Epithelial cell of esophagus (primary cell): ENCODE measurements at places on chromosomes 7 and 10.

GRCh38 chr10:103823706-103824272 lies 31.6 kb downstream of the SH3PXD2A start:
- no peak for DNase-seq

DNA sequence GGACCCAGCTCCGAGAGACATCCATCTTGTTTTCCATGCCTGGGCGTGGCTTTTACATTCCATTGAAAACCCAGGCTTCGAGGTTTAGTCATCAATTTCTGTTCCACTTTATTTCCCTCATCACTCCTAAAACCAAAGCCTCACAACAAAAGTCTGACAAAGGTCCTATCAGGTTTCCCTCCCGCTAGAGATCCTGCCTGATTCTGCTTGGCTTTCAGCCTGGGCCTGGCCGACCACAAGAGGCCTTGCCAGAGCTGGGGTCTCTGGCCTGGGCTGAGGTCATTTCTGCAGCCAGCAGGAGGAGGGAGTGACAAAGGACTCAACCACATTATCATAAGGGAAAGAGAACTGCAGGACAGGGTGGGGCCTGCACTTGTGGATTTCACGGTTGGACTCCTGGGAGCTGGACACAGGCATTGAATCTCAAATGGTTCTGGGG lies 167.0 kb downstream of the FANK1 start:
- DNase-seq: peak; percentile 73

DNA sequence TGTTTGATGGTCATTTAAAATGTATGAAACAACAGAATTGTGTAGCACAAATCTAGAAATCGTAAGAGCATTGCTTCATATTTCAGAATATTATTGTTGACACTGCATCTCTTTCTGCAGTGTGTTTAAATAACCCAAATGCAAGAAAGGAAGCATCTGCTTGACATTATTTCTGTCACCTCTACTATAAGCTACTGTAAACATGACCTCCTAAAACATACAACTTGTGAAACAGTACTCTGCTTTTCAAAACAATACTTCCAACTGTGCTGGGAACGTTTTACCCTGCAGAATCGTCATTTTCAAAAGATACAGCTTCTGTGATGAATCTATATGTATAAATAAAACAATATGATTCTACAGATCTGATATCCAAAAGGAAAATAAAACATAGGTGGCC lies 82.0 kb downstream of the RNF133 start:
- DNase-seq: no peak

GRCh38 chr7:128031901-128032604 lies 816 bp upstream of the LRRC4 start:
- peak; percentile 92 for DNase-seq

DNA sequence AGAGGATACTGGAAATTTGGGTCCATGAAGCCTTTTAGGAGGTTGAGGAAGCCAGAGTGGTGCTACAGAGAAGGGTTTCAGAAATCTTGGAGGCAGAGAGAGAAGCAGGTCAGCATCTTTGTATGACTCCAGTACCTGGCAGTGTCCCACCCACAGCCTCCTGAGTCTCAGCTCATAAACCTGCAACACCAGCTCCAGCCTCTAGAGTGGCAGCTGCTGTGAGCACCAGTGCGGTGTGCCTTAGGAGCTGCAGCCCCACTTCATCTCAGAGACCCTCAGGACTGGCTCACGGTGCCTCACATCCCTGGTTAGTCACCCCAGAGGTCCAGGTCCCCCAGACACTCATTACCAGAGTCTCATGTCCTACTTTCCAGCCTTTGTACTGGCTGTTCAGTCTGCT lies 84.8 kb upstream of the PRKAR2B start:
- DNase-seq: peak; percentile 4

DNA sequence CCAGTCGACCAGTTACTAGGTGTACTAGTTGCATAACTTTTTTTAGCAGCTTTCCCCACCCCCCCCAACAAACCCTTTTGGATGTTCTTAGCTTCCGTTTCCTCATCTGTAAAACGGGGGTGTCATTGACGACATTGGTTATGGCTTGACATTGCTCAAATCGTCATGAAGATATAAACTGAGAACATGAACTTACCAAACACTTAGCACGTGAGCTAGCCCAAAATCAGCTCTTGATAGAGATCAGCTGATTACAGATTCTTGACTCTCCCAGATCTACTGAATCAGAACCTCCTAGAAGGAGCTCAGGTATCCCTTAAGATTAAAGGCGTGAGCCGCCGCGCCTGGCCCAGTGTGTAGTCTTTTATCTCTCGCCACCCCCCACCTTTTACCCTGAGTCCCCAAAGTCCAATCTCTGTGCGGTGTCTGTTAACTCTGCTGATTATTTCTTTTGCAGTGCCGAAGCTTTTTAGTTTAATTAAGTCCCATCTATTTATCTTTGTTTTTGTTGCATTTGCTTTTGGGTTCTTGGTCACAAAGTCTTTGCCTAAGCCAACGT lies 1.0 kb upstream of the GNA12 start:
- DNase-seq: no peak

DNA sequence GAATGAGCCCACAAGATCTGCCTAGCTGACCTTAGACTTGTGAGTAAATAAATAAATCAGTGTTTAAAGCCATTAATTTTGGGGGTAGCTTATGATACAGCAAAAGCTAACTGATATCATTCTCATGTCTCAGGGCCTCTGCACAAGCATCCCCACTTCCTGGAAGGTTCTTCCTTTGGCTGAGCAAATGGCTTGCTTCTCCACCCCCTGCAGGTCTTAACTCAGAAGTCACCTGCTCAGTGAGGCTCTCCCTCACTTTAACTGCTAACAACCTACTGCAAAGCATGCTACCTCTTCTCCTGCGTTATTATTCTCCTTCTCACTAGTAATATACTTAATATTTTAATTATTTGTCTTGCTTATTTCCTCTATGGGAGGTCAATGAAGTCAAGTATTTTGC lies 167.3 kb downstream of the TPK1 start:
- no peak for DNase-seq

- DNase-seq: no peak
These were observed 167.7 kb upstream of the TCF7L2 start for GRCh38 chr10:112782200-112782907.

GRCh38 chr10:74808501-74808900 lies 17.9 kb upstream of the KAT6B start:
- DNase-seq: no peak

- DNase-seq: no peak
These were observed 253.6 kb downstream of the KCNMA1 start for GRCh38 chr10:77383861-77384553.

DNA sequence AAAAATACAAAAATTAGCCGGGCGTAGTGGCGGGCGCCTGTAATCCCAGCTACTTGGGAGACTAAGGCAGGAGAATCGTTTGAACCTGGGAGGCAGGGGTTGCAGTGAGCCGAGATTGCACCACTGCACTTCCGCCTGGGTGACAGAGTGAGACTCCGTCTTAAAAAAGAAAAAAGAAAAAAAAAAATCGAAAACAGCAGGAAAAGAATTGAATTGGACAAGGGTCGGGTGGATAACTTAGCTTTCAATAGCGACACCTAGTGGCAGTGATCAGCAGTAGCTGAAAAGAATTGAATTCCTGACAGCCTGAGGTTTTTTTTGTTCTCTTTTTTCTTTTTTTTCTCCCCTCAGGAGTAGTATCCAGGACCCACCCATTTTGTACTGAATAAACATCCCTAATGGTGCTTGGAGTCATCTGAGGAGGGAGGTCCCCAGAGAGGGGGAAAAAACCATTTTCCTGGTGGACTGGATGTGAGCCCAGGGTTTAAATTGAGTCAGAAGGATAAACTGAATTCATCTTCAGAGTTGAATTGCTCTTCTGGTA lies 55.1 kb downstream of the CYCS start:
- peak; percentile 69 for DNase-seq

DNA sequence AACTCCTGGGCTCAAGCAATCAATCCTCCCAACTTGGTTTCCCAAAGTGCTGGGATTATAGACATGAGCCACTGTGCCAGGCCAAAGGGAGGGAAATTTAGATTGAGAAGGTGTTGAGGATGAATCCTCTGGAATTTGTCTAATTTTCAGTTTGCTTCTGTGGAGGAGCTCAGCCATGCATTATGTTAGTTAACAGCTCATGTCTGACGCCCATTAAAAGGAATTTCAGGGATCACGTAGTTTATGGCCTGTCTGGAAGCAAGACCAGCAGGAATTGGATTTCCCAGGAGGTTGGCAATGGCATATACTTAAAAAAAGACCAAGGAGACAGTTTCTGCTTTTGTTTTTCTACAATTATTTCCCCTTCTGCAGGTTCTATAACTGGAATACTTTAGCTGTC lies 165.7 kb downstream of the OTUD1 start:
- DNase-seq: no peak

DNA sequence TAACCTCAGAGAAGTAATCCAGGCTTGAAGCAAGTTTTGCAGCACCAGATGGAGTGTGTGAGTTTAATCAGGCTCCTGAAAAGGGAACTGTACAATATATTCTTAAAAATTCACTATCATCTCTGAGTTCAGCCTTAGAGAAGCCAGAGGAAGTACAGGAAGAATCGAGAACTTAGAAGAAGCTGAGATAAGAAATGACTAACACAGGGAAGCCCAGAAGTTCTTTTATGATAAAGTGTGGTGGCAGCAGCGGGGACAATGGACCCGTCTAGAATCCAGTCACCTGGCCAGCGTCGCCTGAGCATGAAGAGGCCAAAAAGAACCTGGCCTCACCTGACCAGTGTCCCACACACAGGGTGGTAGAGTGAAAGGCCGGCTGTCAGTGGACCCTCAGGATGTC lies 161.0 kb downstream of the USP6NL start:
- no peak for DNase-seq

DNA sequence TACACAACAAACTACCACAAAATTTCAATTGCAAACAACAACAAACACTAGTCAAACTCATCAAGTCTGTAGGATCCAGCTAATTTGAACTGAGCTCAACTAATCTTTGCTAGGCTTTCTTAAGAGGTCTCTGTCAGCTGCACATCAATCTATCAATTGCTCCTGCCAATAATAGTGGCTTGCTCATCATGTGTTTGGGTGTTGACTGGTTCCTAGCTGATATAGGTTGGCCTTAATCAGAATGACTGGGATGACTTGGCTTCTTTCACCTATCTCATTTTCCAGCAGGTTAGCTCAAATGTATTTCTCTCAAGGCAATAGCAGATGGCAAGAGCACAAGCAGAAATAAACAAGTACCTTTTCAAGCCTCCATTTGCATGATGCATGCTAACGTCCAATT lies 370.3 kb upstream of the NFE2L3 start:
- DNase-seq: no peak

GRCh38 chr10:30943451-30943850 lies 88.2 kb downstream of the ZNF438 start:
- DNase-seq: no peak

DNA sequence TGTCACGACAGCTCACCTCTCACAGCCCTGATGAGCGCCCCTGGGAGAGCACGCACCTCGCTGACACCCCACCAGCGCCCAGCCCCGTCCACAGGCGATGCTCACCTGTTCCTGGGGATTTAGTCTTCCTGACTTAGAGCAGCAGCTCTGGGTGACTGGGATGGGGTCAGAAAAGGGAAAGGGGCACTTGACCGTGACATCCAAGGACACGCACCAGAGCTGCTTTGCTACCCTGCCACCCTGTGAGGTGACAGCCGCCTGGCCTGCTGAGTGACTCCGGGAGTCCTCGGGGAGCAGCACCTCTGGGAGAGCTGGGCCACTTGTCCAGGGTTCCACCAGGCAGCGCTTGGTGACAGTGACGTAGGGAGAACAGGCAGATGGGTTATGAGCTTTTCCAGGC lies 148.2 kb downstream of the PRKAG2 start:
- DNase-seq: no peak

- peak; percentile 73 for DNase-seq
These were observed 35.0 kb downstream of the EVX1 start for GRCh38 chr7:27277628-27278027.

GRCh38 chr7:116337800-116338199 lies 127.5 kb downstream of the TES start:
- no peak for DNase-seq

- DNase-seq: no peak
These were observed 56.1 kb downstream of the SP8 start for GRCh38 chr7:20730611-20731010.

DNA sequence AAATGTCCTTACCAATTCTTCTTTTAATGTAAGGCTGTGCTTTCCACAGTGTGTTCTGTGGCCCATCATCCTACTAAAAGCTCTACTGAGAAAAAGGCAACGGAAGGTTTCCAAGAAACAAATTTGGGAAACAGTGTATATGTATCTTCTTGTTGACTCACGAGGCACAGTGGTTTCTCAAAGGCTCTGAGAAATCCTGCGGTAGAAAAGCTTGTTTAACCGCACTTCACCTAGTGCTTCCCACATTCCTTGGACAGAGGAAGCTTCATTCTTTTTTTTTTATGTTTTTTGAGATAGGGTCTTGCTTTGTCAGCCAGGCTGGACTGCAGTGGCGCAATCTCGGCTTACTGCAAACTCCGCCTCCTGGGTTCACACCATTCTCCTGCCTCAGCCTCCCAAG lies 84.5 kb downstream of the TACC2 start:
- no peak for DNase-seq

DNA sequence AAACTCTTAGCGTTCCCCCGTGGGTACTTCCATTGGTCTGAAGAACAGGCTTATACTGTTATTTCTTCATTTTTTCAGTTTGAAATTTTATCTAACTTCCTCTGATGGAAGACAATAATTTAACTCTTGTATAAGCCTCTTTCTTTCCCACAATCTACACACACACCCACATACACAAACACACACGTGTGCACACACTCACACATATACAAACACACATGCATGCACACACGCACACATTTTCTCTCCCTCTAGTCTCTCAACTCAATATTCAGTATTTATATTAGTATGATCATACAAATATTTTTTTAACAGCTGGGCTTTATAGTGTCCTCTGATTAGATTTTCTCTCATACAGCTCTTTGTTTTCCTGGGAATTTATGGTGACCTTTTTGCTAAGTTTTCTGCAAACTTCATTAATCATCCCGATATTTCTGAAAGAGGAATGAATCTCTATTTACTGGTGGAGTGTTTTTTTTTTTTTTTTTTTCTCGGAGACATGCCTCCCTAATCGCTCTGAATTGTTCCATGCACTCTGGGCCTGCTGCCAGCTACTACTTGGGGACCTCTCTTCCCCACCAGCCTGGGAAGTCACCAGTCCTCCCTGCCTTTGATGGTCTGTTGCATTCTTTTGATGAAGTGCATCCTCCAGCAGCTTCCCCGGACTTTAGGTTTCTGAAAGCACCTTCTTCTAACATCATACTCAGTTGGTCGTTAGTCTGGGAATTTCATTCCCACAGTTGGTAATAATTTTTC lies 75.5 kb downstream of the ZNF777 start:
- no peak for DNase-seq

DNA sequence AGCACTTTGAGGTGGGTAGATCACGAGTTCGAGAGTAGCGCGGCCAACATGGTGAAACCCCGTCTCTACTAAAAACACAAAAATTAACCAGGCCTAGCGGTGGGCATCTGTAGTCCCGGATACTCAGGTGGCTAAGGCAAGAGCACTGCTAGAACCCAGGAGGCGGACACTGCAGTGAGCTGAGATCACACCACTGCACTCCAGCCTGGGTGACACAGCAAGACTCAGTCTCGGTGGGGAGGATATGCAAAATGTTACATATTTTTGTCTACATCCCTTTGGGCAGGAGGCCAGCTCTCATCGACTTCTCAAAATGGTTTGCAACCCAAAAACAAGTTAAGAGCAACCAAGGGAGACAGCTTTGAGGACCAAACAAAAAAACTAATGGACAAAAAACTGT lies 8.2 kb downstream of the ATE1 start:
- DNase-seq: no peak
